ENCODE measurements at places on chromosomes 7 and 10.

DNA sequence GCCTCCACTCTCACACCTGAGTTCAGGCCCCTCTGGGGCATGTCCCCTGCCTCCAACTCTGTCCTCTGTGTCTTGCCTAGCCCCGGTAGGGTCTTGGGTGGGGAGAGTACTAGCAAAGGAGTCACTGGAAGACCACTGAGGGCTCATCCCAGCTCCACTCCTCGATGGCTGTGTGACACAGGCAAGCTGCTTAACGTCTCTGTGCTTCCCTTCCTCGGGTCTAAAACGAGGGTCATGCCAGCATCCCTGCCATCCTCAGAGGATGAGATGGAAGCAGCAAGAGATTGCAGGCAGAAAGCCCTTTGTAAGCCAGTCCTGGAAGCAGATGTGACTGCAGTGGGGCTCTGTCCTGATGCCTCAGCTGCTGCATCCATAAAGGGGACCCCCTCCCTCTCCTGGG is 15.2 kb upstream of the C10orf105 start:
- no peak for DNase-seq

GRCh38 chr10:33263453-33263852 is 71.0 kb downstream of the NRP1 start:
- no peak for DNase-seq

DNA sequence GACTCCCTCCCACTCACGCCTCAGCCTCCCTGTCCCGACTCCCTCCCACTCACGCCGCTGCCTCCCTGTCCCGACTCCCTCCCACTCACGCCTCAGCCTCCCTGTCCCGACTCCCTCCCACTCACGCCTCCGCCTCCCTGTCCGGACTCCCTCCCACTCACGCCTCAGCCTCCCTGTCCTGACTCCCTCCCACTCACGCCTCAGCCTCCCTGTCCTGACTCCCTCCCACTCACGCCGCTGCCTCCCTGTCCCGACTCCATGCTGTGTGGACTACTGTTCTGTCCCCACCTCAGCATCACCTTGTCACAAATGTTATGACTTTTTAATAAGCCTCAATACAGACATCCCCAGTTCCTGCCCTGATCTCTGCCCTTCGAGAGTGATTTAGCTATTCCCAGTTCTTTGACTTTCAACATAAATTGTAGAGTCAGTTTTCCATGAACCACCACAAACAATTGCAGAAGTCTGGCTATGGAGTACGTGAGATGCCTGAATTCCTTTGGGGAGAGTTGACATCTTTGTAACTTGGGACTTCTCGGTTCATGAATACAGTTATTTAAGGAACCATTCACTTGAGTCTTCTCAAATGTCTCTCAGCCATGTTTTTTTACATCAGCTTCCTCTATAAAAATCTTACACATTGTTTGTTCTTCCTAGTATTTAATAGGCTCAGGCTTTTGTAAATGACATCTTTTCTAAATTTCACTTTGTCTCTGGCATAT is 71.9 kb downstream of the FOXL3 start:
- no peak for DNase-seq

DNA sequence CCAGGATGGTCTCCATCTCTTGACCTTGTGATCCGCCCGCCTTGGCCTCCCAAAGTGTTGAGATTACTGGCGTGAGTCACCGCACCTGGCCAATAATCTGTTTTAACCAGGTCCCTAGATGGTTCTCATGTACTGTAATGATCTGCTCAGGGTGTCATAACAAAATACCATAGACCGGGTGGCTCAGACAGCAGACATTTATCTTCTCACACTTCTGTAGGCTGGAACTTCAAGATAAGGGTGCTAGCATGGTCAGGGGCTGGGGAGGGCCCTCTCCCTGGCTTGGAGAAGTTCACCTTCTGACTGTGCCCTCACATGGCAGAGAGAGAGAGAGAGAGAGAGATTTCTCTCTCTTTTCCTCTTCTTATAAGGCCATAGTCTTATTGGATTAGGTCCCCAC is 279.4 kb upstream of the LYZL1 start:
- DNase-seq: no peak

- DNase-seq: no peak
Observed at GRCh38 chr10:84587789-84588188, 259.4 kb downstream of the CCSER2 start.

DNA sequence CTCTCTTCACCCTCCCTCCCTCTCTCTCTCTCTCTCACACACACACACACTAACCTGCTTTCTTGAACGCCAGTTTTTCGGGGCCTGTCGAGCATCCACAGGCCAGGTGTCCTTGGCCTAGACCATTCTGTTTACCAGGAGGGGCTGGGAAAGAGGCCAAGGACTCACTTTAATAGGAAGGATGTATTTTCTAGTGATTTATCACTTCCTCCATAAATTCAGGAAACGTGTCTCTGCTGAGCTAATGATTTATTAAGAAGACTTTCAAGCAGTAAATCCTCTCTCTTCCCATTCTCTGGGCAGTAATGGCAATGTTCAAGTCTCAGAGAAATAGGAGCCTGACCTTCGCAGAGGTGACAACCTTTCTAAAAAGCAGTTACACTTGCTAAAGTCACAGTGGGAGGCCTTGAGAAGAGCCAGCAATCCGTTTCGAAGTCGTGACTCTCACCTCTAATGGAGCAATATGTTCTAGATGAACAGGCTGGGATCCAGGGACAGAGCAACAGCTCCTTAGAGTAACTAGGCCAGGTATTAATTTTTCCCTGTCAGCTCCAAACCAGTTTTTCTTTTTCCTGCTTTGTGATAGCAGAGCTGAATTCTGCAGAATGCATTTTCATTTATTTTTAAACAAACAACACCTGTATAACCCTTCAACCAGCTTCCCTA is 1357.5 kb upstream of the SORCS1 start:
- DNase-seq: no peak

DNA sequence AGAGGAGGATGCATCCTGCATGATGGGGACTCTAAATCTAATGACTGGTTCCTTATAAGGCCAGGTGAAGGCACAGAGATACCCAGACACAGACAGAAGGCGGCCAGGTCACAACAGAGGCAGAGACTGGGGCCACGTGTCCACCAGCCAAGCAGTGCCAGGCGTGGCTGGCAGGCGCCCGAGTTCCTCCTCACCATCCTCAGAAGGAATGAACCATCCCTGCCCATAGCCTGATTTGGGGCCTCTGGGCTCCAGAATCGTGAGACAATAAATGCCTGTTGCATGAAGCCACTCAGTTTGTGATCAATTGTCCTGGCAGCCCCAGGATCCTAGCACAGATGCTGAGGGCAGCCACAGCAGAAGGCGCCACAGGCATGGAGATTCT is 69.0 kb upstream of the TNRC18 start:
- DNase-seq: no peak

- peak; percentile 13 for DNase-seq
Observed at GRCh38 chr7:158840604-158841003, 11.3 kb upstream of the ESYT2 start.

DNA sequence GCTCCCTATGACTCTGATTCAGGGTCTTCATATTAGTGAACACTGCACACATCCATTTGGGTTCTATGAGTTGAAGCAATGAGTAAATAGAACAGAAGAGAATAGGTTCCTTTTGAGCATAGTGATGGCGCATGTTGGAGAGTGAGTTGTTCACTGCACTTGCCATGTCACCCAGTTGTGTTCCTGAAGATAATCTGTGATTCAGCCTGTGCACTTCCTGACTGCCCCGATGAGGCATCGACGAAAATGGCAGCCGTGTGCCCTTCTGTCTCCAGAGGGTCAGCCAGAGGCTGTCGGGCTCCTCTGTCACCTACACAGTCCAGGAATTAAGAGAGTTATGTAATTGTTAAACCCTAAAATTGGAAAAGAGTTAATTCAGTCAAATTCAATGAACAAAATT is 94.7 kb downstream of the GALNT11 start:
- no peak for DNase-seq

- no peak for DNase-seq
Observed at GRCh38 chr7:46784732-46785131, 797.2 kb downstream of the TNS3 start.

DNA sequence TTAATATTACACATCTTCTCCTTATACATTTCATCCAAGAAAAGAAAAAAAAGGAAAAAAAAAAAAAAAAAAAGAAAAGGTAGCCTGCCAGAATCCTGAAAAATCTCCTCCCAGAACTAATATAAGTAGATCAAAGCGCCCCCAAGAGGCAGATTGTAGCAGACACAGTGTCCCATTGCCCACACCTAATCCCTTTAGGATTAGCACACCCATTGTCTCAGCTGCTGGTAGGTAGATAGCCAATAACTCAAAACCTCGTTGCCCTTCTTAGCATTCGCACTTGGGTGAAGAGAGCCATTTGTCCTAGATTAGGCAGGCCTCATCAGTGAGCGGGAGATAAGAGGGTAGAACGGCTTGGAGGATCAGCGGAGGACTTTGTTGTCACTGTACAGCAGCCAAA is 100.2 kb upstream of the SORCS1 start:
- no peak for DNase-seq

GRCh38 chr10:88793712-88794299 is 8.7 kb upstream of the LIPM start:
- no peak for DNase-seq

- no peak for DNase-seq
Observed at GRCh38 chr7:26013551-26014083, 138.4 kb upstream of the NFE2L3 start.

DNA sequence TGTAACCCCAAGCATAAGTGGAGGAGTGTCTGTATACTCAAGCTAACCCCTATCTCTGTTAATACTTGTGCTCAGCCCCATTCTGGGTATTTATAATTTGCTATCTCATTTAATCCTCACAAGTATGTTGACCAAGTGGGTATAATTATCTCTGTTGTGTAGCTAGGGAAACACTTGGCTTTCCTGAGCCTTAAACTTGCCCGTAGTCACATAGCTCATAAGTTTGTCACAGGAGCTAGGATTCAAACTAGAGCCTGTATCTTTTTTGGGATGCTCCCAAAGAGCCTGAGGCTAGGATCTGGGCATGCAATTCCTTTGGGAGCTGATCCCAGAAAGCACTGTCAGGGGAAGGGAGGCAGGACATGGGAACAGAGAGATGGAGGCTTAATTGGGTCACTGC is 377.4 kb downstream of the GALNT17 start:
- no peak for DNase-seq

GRCh38 chr7:142496545-142496991 is 238.7 kb upstream of the PRSS58 start:
- DNase-seq: no peak

DNA sequence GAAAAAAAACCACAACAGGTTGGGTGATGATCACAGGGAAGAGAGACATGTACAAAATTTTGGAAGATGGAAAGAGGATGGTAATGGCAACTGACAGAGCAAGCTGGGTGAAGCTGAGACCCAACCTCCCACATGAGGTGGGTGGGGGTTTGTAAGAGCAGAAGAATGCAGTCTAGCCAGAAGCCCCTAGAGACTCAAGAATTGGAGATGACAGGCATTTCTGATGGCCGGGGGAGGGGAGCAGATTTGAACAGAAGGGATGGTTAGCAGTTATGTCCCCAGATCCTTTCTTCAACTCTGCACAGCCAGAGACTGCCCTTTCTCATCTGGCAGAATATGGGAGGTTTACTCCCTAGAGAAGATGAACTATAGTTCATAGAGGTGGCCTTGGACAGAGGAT is 208.0 kb downstream of the GALNT17 start:
- no peak for DNase-seq

- no peak for DNase-seq
Observed at GRCh38 chr7:129948338-129948737, 4.4 kb downstream of the UBE2H start.

DNA sequence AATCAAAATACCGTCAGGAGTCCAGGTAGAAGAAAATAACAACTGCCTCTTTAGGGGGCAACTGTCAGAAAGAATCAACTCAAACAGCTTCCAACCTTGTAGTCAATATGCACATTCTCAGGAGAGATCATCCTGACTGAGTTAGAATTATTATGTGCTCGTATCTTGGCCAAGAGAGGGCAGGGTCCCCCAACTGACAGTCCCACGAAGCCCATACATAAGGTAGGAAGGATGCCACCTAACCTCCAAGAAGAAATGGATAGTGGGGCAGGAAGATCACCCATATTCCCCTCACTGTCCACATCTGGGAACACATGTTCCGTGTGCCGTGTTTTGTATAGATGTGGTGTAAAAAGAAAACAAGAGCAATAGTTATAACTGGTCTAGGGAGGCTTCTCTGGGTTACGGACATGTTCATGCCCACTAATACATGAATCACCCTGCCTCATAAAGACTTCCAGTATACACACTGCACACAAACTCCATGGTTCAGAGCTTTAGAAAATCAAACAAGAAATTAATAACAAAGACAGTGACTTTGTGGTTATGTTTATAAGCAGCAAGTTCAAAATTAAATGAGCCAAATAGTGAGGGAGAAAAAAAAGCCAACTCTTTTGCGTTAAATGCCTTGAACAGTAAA is 295.6 kb downstream of the FGFR2 start:
- DNase-seq: no peak

DNA sequence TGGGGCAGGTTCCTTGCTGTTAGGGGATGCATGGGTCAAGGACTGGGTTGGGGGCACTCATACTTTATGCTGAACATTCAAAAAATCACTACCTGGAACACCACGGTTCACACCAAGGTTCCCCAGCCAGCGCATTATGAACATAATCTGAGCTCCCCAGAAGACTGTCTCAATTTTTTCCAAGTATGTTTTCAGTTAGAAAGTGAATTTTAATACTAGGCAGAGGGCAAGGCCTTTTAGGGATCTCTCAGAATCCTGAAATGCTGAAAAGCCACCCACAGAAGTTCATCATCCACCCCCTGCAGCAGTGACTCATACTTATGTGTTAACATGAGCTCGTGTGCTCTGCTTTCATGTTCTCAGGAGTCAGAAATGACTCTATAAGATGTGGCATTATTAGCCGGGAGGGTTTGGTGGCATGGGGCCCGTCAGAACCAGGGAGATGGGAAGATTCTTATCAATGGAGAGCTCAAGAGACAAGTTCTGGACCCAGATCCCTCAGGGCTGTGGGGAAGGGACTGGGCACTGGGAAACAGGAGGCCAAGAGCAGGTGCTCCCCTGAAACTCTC is 185.2 kb upstream of the ITGB1 start:
- DNase-seq: peak; percentile 69

DNA sequence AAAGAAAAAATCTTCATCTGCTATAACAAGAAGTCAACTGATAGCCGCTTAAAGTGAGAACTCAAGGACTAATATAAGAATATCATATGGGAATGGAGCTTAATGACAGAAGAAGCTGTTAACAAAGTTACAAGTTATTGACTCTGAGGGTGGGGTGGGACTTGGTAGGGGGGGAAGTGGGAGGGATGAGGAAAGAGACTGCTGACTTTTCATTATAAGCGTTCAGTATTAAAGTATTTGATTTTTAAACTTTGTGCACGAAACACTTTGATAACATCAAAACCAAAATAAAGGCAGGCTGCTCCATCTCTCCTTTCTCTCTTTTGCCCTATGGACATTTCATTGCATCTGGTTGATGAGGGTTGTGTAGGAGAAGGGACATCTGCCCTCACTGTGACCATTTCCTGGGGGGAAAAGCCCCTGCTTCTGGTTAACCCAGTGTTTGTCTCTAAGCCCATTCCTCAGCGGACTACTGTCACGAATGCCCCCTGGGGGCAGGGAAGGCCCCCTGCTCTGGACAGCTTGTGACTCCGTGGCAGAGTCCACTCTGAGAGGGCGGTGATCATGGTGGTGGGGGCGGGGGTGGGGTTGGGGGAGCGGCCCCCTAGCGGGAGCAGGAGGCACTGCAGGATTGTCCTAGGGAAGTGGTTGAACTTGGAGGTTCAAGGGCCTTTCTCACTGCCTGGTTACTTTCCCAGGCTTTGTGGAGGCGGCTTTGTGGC is 17.4 kb downstream of the SLC13A4 start:
- DNase-seq: peak; percentile 55
